ENCODE measurements at places on chromosomes 2 and 18.

- no peak for DNase-seq
These were observed 7.5 kb downstream of the KCNG3 start for GRCh38 chr2:42486145-42486906.

DNA sequence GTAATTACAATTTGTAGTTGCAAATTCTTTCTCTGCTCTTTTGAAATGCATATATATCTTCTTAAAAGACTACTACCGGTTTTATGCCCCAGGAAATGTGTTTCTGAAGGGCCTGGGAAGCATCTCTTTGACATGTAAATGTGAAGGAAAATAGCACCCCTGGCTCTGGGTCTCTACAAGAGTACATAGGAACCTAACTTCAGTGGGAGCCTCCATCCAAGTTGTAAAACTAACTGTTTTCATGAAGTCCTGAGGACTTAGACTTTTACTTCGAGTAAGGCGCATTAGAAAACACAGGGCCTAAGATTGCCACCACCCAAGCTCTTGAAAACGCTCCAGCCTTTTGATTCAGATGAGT lies 99.4 kb downstream of the CBLN2 start:
- no peak for DNase-seq

DNA sequence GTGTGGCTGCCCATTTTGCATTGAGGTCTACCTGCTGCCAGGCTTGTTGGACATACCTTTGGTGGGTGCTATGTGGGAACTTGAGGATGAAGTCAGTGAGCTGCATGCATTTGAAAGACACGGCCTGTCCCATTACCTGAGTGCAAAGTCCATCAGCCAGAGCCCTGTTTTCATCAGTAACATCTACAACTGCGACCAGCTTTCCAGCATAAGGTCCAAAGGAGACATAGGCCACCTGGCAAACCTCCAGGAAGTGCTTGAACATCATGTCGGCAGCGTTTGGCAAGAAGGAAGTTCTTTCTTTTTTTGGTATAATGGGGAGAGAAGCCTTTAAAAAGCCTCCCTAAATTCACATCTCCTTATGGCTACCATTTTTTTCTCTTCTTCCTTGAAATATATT lies 143.1 kb downstream of the FAM161A start:
- no peak for DNase-seq

DNA sequence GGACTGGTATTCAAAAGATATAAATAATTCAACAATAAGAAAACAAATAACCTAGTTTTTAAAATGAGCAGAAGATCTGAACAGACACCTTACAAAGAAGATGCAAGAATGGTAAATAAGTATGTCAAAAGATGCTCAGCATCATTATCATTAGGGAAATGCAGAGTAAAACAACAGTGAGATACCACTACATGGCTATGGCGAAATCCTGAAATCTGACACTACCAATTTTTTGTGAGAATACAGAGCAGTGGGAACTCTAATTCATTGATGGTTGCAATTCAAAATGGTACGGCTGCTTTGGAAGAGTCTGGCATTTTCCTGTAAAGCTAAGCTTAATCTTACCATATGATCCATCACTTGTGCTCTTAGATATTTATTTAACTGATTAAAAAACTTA lies 151.8 kb downstream of the UBR3 start:
- DNase-seq = no peak

GRCh38 chr2:133838642-133839365 lies 270.5 kb upstream of the NCKAP5 start:
- DNase-seq = no peak

- no peak for DNase-seq
These were observed 2.1 kb upstream of the TWIST2 start for GRCh38 chr2:238845583-238846377.

DNA sequence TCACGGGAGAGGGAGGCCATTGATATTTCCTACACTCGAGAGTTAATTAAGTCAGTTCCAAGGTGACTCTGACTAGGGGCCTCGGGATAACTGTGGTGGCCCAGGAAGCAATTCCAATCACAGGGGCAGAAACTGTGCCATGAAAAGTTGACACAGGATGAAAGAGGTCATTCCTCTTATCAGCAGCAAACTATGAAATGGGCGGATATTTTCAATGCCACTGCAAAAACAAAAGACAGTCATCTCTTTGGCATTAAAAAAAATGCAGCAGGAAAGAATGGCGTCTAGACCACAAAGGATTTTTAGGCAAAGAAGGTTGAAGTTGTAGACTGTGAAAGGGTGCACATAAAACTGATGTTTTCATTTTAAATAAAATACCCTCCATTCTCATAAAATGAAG lies 50.0 kb downstream of the TGIF1 start:
- DNase-seq = no peak

DNA sequence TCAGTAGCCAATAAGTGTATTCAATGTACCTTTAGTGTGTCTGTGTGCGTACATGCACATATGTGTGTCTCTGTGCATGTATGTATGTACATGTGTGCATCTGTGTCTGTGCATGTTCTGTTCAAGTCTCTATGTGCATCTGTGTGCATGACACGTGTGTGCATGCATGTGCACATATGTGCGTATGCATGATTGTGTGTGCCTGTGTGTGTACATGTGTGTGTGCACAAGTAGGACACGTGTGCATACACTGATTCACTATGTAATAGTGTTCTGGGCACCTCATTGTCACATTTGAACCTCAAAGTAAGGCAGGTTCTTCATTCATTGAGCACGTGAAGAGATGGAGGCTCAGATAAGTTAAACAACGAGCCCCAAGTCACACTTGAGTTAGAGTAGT lies 142.6 kb upstream of the COPS8 start:
- DNase-seq = no peak

DNA sequence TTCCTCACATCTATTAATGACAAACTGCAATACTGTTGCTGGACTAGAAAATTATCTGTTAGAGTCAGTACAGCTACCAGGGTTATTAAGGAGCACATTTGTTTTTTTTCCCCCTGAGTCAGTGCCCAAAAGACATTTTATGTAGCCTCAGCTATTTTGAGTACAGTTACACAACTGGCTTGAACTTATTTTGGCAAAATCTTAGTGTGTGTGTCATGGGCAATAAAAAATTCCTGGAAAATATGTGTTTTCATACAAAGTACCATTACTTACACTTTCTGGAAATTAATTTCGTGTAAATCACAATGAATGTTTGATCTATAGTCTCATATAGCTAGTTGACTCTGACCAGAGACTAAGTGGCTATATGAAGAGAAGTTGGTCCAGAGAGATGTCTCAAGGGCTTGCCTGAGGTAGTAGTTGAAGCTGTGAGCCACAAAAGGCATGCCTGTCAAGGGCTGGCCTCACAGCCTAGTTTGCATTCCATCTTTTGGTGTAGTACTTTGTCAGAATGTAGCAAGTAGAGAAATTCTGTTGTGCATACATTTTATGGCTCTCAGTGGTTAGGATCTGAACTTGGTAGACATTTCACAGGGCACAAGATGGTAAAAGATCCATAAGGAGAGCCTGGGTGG lies 283.4 kb downstream of the MTX2 start:
- DNase-seq = peak; percentile 92

GRCh38 chr2:62254424-62255266 lies 58.7 kb downstream of the B3GNT2 start:
- no peak for DNase-seq

- DNase-seq = no peak
These were observed 9.3 kb upstream of the CD226 start for GRCh38 chr18:69956665-69957620.

DNA sequence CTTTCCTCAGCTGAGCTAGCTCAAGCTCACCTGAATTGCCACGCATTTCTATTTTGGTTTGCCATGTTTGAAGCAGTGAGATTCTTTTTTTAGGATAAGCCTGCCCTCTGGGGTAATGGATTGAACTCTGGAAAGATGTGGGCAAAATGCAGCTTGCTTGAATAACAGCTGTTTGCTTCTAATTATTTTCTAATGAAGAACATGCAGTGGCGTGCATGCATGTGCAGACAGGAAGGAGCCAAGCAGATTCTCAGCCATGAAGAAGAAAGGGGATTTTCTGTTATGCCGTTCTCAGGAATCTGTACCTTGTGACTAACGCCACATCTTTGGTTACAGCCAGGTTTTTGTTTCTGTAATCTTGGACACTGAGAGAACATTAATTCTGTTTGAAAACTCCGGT lies 171.2 kb downstream of the ANTXR1 start:
- peak; percentile 44 for DNase-seq

DNA sequence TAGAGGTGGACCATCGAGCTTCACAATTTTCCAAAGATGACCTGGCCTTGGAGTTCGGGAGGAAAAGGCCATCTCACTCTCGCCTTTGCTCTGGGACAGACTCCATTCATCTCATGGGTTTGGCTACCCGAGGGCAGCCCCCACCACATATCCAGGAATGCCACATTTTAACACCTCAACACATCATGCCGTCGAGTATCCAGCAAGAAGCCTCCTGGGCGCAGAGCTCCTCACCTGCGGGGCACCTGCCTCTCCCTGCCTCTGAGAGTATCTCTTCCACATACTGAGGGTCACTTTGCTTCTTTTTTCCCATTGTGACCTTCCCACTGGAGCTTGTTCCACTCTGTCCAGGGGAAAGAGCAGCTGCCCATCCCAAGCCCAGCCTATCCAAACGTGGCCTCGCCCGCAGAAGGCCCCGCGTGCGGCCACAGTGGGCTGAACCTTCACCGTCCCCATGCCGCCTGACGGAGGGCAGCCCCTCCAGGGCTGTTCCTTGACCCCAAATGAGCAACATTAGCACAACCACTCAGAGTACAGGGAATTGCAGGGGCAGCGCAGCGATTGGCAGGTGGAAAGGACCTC lies 5.5 kb upstream of the LIMS2 start:
- no peak for DNase-seq

DNA sequence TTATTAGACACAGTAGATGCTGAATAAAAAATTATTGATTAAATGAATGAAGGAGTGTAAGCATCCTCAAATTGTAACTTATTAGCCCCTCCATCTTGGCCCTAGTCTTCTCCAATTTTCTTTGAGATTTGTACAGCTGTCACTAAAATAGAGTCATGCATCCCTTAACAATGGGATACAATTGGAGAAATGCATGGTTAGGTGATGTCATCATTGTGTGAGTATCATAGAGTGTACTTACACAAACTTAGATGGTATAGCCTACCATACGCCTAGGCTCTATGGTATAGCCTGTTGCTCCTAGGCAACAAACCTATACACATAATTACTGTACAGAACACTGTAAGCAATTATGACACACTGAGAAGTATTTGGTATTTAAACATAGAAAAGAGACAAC lies 38.3 kb upstream of the ZNF385B start:
- DNase-seq = no peak

DNA sequence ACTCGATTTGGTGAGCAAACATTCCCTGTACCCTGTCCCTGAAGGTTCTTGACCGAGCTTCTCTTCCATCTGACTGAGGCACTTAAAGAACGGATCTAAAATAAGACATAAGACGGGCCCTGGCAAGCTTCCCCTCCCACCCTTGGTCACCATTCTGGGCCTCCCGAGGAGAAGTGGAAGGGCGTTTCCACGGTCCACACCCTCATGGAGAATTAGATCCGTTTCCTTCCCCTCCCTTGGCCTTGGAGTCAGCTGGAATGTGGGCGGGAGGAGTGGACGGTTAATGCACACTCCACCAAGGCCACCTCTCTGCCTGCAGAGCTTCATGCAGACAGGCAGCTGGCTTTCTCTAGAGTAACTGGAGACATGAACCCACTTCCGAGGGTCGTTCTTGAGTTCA lies 257.3 kb upstream of the APCDD1 start:
- no peak for DNase-seq

- DNase-seq = no peak
These were observed 337.0 kb downstream of the NCKAP5 start for GRCh38 chr2:133231264-133231663.

DNA sequence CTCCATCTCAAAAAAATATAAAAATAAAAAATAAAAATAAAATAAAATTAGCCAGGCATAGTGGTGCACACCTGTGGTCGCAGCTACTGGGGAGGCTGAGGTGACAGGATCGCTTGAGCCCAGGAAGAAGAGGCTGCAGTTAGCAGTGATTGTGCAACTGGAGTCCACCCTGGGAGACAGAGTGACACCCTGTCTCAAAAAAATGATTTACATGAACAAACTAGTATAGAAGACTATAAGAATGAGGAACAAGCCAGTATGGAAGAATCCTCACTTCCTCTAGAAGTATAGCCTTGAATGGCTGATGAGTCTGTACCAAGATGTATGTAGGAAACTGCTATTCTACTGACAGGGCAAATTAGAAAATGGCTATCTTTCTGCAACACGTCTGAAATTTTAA lies 10.9 kb downstream of the YES1 start:
- no peak for DNase-seq

DNA sequence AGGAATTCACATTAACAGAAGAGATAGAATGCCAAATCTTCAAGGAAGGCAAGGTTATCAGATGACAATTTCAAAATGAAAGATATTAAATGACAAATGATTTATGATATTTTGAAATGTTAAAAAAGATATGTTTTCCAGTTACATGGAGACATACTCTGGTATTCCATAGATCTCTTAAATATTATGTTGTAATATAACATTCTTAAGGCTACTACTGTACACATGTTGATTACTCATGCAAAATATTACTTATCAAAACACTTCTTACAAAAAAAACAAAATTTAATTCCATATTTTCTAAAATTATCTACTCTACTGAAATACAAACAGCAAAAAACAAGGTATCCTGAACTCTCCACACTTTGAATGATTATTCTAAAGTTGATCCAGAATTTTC lies 22.9 kb downstream of the RTTN start:
- no peak for DNase-seq

DNA sequence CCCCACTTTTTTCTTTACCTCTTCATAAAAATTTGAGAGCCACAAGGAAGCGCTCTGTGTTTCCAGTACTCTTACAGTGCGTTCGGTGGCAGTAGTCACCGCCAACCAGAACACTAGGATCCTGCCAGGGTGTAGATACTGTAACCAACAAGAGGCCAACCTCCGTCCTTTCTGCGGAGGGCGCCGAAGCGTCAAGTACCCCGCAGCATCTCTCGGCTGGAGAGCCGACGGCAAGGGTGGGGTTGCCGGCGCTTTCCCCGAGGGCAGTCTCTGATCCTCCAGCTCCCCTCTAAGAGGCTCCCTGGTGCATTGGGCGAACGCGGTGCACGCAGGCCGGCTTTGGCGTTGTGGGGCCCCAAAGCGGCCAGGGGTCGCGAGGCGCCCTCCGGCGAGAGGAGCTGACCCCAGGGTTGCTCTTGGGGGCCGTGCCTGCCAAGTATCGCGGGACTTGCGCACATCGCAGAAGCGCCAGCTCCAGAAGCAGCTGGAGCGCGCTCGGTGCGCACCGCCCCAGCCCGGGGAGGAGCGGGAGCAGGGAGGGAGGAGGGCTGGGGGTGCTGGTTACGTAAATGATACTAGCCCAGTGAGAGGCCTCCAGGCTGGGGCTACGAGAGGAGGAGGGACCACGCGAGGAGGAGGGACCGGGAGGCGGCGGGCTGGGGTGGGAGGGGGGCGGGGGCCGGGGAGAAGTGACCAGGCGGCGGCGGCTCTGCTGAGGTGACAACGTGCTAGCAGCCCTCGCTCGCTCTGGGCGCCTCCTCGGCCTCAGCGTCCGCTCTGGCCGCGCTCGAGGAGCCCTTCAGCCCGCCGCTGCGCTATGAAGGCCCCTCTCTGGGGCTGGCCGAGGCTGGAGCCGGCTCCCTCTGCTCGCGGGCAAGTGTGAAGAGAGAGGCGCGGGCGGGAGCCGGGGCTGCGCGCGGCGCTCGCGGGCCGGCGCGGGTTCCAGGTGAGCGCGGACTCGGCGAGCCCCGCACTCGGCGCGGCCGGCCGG lies at the start of gene GALNT13:
Gene GALNT13 (plus strand): TSS at position 692 of the 991 bp plus-strand sequence.
- DNase-seq = no peak

- DNase-seq = peak; percentile 50
These were observed 100.1 kb upstream of the RNF152 start for GRCh38 chr18:61992923-61993322.
